ENCODE measurements at places on chromosomes 5 and 9.

- no peak for DNase-seq
Measured at GRCh38 chr9:125233678-125234077, 7.5 kb downstream of the HSPA5 start.

DNA sequence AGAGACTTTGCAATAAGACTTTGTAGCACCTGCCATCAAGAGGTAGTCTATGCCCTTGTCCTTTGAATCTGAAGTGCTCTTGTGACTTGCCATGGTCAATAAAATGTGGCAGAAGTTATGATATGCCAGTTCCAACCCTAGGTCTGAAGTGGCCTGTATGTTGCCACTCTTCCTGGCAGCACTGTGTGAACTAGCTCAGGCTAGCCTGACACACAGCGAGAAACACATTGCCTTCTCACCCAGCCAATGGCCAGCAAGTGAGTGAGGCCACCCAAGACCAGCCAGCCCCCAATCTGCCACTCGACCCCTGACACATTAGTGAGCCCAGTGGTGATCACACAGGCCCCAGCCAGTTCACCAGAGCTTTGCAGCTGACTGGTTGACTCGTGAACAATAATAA is 52.7 kb upstream of the OSMR start:
- no peak for DNase-seq

DNA sequence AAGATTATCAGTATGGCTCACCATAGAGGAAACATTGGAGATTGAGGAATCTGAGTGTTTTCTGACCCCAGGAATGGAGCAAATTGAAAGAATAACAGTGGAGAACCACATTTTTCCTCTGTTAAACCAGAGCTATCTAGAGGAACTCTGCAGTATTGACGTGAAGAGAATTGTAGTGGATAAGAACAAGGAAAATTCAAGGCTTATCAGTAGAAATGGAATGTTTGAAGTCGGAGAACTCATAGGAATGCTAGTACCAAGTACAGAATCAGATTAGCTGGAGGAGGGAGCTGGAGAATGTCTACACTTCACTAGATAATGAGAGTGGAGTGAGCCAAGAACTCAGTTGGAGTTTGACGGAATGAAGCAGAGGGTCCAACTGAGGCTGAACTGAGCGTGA is 50.3 kb downstream of the SNCAIP start:
- DNase-seq, result no peak

DNA sequence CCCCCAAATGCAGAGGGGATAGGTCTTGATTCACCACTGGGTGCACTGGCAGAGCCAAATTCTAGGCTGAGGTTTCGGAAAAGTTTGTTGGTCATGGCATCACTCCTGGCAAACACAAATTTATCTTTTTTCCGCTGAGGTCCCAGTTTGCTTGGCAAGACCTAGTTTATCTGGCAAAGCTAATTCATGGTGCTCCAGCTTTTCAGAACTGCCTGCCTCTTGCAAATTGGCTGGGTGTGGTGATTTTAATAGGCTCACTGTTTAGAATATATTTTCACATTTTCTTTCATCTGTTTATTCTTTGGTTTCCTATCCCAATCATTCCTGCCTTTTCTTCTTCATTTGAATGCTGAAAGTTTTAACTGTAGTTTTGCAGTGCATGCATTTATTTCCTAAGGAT is 50.5 kb upstream of the MAMDC2 start:
- no peak for DNase-seq

DNA sequence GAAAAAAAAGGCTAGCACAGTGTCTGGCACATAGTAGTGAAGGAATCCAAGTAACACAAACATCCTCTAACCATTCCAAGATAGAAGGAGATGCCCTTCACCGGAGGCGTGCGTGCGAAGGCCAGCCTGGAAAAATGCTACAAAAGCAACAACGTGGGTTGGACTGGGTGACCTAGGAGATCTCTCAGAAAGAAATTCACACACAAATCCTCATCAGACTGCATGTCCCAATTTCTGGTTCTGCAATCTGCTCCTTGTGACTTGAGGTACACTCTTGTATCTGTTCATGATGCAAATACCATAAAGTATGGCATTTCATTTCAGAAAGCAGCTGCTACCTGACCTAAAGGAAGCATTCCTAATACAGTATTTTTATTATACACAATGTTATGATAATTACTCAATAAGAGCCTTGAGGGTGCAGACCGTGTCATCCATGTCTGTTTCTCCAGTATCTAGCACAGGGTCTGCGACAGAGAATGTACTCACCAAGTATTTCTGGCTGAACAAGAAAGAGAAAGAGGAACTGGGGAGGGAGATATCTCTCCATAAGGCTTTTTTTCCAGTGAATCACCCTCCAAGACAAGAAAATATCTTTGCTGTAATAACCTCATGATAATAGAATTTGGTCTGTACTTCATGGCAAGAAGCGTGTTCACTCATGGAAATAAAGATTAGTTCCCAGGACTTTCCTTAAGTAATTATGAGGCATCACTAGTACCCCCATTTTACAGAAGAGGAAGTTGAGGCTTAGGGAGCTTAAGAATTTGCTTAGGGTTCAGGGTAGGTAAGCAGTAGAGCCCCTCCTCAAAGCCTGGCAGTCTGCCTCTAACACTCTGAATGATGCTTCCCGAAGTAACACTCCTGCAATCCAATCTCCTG is 138.3 kb downstream of the CDK5RAP2 start:
- no peak for DNase-seq

- no peak for DNase-seq
Measured at GRCh38 chr9:84349671-84350070, 9.1 kb upstream of the SLC28A3 start.

- DNase-seq, result no peak
Measured at GRCh38 chr9:104258296-104259011, 164.3 kb downstream of the SMC2 start.

- no peak for DNase-seq
Measured at GRCh38 chr9:88889386-88889785, 101.9 kb upstream of the S1PR3 start.

- no peak for DNase-seq
Measured at GRCh38 chr5:145502906-145503305, 332.2 kb downstream of the PRELID2 start.

DNA sequence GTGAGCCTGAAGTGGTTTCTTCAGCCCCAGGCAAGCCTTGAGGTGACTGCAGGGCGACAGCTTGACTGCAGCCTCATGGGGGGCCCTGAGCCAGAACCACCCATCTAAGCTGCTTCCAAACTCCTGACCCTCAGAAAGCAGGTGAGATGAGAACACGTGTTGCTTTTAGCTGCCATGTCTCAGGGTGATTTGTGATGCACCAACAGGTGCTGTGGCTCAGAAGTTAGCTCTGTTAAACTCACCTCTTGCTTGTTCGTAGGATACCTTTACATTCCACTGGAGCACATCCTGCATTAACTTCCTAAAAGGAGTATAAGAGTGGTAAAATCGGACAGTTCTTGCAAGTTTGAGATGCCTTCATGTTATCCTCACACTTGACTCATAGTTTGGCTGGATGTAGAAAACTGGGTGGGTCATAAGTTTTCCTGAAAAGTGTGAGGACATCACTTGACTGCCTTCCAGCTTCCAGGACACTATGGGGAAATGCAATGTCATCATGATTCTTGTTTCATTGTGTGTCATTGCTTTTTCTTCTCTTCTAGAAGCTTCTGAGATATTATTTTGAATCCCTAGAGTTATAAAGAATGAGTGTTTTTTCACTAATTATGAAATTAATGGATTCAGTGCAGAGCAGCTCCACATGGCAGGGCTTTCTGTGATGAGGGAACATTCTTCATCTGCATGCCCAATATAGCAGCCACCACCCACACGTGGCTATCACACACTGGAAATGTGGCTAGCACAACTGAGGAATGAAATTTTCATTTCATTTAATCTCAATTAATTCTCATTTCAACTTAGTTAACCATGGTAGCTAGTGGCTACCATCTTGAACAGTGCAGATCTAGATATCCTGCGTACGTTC is 92.3 kb downstream of the HSD17B3 start:
- no peak for DNase-seq

DNA sequence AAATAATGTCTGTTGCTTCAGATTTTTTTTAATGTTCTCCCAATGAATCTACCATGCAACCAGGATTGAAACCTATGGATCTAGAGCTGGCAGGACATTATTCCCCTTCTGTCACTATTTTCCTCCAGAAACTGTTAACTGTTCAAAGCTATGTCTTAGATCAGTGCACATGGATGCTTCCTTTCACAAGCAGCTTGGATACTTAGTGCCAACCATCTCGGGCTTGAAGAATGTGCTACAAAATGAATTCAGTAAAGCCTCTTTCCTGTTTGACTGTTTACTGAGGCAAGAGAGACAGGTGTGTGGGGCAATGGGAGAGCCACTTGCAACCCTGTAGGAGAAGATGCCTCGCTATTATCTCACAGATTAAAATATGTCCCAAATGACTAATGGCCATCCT is 774.8 kb downstream of the KCTD16 start:
- peak; percentile 4 for DNase-seq

GRCh38 chr5:53246042-53246836 is 136.7 kb upstream of the MOCS2 start:
- DNase-seq, result no peak

GRCh38 chr5:3393122-3393919 is 202.3 kb upstream of the IRX1 start:
- DNase-seq, result no peak

DNA sequence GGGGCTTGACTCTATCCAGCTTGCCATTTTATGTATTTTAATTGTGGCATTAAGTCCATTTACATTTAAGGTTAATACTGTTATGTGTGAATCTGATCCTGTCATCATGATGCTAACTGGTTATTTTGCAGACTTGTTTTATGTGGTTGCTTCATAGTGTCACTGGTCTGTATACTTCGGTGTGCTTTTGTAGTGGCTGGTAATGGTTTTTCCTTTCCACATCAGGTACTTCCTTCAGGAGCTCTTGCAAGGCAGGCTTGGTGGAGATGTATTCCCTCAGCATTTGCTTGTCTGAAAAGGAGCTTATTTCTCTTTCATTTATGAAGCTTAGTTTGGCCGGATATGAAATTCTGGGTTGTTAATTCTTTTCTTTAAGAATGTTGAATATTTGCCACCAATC is 145.9 kb downstream of the CPLANE1 start:
- DNase-seq, result no peak

DNA sequence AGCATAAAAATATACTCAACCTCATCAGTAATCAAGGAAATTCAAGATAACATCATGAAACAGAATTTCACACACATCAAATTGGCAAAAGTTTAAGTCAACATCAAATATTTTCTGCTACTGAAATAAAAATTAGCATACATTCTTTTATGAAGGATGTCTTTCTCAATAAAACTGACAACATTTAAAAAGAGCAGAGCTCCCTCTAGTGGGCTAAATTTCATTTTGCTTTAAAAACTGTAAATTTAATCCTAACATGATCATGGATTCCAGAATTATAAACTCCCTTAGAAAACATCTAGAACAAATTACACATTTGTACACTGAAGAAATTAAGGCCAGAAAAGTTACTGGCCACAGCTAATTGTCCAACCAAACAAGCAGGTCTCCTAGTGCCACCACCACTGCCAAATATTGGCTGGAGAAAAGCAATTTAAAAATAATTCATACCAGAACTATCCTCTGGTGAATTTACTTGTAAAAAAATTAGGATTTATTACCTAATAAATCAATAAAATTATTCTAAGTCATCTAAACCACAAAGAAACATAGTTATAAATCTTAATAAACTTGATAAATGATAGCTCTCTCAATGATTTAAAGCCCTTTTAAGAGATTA is 31.2 kb downstream of the DEPDC1B start:
- DNase-seq, result peak; percentile 22

DNA sequence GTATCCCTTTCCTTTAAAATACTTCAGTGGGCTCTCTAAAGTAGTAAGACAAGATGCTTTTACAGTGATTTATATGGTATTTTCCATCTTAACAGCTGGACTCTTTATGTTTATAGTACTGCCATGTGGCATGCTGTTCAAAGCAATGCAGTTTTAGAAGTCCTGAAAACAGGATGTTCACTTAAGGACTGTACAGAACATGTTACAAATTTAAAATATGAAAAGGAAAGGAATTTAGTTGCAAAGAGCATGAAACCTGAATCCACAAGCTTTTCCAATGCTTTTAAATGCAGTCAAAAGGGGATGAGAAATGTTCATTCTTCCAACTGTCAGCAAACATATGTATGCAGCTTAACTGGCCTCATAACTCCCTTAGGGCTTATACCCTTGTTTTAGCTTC is 580.2 kb downstream of the EFNA5 start:
- no peak for DNase-seq

DNA sequence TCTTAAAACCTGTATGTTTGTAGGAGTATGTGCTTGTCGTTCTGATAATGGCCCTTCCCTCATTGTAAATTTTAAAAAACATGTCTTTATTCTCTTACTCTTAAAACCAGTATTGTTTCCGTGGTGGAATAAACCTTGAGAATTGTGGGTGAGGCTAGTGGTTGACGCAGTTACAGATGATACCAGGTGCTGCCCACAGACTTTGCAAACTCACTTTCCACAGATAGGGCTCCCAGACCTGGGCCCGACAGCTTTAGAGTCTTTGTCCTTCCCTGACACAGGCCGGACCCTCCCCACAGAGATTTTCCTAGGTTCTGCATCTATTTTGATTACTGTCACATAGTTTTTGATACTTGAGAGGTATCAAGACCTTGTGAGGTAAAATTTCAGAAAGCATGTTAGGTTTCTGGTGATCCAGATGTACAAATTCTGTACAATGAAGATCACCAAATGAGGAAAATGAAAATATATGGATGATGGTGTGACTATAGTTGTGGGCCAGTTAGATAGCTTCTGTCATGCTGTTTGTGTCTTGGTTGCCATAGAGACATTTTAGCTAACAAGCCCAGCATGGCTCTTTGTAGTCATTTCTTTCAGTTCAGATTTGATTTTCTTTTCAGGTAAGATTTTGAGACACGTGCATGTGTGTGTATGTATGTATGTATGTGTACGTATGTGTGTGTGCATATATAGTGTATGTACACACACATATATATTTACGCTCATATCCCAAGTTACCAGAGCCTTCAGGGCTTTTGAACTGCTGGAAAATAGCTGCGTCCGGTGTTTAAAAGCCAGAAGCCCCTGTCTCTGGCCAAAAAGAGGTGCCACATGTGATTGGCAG is 33.8 kb downstream of the DMRT1 start:
- no peak for DNase-seq

DNA sequence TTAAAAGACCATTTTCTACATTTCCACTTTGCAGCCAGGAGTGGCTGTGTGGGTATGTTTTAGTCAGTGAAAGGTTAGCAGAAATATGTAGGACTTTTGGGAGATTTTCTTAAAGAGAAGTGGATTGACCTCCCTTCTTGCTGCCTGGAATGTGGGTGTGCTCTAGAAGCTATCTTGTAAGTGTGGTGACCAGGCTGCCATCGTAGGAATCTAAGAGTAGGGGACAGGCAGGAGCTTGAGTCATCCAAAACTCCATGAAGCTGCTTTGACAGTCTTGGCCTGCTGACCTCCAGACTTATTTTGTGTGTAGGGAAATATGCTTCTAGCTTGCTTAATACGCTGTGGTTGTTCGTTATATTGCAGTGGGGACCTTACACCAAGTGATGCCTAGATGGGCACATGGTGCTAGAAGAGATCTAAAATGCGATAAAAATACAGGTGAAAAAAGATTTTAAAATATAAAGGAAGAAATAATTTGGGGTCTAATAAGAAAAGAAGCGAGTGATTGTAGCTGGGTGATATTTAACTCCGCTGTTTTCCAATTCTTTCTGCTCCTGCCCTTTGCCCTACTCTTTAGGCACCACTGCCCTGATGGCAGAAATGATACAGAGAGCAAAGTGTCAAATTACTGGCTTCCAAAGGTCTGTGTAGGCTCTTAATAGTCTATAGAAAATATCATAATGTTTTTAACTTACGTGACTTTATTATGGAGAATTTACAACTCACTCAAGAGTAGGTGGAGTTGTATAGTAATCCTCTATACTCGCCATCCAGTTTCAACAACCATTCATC is 298.2 kb upstream of the ZNF608 start:
- no peak for DNase-seq

Measured in COR-L47 (cell line).